ENCODE measurements at places on chromosomes 7 and 10.

GRCh38 chr10:133260895-133261725, 15.6 kb downstream of the ADAM8 start:
- DNase-seq = peak; percentile 50

DNA sequence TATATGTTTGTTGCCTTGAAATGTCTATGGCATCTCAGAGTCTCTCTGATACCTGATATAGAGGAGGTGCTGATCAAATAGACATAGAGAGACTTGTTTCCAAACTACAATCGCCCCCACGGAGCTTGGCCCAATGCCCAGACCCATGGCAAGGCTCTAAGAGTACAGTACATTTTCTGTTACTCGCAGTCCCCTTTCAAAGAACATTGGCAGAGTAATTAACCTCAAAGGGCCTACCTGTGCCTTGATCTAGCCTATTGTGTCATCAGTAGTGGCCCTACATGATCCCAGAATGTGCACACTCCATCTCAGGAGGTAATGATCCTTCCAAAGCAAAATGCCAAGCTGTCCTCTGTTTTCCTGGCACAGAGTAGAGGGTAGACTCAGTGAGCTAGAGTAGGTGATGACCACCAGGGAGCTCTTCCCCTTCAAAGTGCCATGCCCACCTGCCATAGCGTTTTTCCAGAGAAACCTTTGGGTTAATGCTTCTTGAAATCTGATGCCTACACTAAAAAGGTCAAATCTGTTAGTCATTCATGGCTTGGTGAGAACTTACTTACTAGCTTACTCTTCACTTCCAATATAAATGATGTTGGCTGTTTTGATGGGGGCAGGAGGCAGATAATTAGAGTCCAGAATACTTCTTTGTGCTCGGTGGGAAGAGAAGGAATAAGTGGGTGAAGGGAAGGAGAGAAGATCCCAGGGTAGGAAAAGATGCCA, 41.2 kb upstream of the ACSL5 start:
- DNase-seq = no peak

DNA sequence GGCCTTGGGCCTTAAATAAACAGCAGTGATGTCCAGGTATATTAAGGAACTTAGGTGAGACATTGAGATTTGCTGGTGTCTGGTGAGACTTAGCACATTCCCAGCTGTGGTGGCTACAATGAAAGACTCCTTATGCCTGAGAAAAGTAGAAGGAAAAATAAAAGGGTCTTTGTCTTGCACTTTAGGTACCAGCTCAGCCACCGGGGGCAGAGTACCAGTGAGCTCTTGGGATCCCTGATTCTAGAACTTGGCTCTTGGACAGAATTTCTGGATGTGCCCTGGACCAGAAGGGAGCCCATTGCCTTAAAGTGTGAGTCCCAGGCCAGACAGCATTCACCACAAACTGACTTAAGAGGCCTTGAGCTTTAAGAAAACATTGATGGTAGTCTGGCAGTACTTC, 1038.7 kb downstream of the SORCS3 start:
- no peak for DNase-seq

DNA sequence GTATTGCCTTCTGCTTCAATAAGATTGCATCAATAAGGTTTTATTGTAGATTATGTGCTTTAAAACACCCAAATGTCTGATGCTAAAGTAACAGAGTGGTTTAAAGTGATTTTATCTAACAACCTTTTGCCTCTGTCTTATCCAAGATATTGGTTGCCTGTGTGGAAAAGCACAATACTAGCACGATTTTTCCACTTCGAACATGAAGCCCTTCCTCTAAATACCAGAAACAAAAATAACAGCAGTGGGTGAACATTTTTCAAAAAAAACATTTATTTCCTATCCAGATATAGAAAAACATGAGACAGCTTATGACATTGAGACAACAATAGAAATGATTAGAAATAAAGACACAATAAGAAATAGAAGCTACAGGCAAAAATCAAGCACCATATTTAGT, 59.5 kb upstream of the MDFIC start:
- no peak for DNase-seq

DNA sequence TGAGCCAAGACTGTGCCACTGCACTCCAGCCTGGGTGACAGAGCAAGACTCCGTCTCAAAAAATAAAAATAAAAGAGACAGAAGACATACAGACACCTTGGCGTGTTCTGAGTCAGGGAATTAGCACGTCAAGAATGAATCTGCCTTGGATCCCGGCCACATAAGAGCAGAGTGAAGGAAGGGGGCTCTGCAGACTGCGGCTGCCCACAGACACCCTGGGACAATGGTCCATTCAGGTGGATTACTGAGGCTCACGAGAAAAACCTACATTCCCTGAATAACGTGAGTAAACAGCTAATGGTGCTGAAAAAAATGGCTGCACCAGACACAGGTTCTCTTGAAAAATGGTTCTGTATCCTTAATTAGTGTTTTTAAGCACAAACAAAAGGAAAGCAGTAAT, 100.1 kb upstream of the FGFR2 start:
- DNase-seq = no peak

DNA sequence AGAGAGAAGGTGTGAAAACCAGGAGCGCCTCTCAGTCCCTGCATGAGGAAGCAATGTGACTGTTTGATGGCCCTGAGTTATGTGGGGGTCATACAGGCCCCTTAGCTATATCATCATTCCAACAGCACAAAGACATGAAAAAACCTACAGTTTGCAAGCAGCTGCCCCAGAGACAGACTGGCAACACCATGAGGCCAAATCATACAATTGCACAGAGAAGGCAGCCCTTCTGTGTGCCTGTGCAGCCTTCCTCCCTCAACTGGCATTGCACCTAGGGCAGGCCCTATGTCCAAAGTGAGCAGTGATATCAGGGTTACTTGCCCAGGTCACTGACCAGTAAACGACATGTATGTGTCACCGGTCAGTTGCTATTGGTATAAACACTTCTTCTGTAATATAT, 41.6 kb downstream of the GPRIN2 start:
- no peak for DNase-seq

DNA sequence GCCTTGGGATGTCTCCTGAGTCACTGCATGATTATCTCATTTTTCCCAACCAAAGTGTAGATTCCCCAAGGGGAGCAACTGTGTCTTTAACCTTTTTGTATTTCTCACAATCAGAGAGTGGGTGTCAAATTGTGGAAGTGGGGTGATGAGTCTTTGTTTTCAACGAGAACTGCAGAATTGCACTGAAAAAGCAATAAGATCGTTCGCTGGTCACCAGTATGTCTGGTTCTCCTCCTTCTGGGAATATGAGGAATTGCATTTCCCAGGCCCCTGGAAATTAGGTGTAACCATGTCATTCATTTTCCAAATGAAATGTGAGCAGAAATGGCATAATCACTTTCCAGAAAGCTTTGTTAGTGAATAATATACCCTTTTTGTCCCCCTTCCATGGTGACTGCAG, 326.9 kb downstream of the GPAM start:
- DNase-seq = no peak

- DNase-seq = peak; percentile 26
Measured at GRCh38 chr7:155533827-155534690, 12.3 kb downstream of the CNPY1 start.

- DNase-seq = no peak
Measured at GRCh38 chr7:38632411-38632810, 1.2 kb upstream of the AMPH start.

GRCh38 chr7:41193738-41194282, 509.1 kb downstream of the INHBA start:
- DNase-seq = no peak

DNA sequence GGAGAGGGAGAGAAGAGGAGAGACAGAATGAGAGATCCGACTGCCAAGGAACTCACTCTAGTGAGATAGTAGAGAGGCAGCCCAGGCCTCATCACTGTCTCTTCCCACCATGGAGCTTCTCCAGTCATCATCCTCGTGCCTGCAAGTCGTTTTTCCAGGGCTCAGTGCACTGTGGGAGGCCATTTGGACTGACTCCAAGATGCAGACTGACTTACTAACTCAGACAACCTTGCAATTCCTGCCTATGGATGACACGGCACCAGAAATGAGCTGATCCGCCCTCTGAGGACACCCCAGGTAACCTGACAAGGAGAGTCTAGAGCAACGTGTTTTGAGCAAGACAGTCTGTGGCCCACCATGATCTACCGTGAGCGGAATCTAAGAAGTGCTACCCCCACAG, 154.9 kb downstream of the GLI3 start:
- DNase-seq = no peak

- no peak for DNase-seq
Measured at GRCh38 chr10:80194373-80195045, 10.8 kb downstream of the ANXA11 start.

- no peak for DNase-seq
Measured at GRCh38 chr10:78985973-78986818, 82.6 kb upstream of the ZMIZ1 start.

GRCh38 chr7:92528188-92528957, at the start of the genes PEX1 and RBM48:
PEX1 (minus strand) TSS chr7:92528520; CDS start chr7:92528435, 85 bp downstream.
RBM48 (plus strand) TSS chr7:92528795; CDS start chr7:92528814, 19 bp downstream.
- DNase-seq = peak; percentile 93

- DNase-seq = no peak
Measured at GRCh38 chr7:115749924-115750323, 280.6 kb downstream of the TFEC start.

GRCh38 chr7:124992851-124993562, 63.4 kb upstream of the POT1 start:
- no peak for DNase-seq

GRCh38 chr7:75650681-75651080, 88.1 kb downstream of the HIP1 start:
- DNase-seq = no peak

- no peak for DNase-seq
Measured at GRCh38 chr10:79353726-79354125, 6.5 kb downstream of the PPIF start.

- no peak for DNase-seq
Measured at GRCh38 chr10:86253091-86254072, 113.2 kb downstream of the GRID1 start.

GRCh38 chr10:8950978-8951377, 896.5 kb downstream of the GATA3 start:
- DNase-seq = no peak

DNA sequence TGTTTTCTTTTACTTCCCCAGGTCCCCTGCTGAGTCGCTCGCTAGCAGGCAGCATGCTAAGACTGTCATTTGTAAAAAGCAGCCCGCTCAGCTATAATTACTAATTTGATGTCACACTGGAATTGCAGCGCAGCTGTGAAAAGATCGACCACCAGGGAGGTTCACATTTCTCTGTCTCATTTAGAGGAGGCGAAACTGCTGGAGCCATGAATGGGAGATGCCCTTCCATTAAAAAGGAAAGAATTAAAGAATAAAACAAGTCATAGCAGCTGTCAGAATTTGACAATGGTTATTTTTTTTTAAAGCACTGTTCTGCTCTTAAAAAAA, 153.5 kb downstream of the PIP4K2A start:
- DNase-seq = no peak

DNA sequence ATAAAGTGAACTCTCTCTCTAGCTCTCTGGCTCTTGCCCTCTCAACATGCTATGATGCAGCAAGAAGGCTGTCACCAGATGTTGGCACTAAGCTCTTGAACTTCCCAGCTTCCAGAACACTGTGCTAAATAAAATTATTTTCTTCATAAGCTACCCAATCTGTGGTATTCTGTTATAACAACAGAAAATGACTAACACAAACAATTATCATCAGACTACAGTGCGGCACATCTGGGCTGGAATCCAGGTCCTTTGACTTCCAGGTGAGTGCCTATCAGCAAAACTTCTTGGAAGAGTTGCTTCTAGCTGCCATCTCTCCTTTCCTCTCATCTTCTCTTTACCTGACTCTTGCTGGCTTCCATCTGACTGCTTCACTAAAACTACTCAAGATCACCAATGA, 20.4 kb downstream of the HTR7 start:
- no peak for DNase-seq

DNA sequence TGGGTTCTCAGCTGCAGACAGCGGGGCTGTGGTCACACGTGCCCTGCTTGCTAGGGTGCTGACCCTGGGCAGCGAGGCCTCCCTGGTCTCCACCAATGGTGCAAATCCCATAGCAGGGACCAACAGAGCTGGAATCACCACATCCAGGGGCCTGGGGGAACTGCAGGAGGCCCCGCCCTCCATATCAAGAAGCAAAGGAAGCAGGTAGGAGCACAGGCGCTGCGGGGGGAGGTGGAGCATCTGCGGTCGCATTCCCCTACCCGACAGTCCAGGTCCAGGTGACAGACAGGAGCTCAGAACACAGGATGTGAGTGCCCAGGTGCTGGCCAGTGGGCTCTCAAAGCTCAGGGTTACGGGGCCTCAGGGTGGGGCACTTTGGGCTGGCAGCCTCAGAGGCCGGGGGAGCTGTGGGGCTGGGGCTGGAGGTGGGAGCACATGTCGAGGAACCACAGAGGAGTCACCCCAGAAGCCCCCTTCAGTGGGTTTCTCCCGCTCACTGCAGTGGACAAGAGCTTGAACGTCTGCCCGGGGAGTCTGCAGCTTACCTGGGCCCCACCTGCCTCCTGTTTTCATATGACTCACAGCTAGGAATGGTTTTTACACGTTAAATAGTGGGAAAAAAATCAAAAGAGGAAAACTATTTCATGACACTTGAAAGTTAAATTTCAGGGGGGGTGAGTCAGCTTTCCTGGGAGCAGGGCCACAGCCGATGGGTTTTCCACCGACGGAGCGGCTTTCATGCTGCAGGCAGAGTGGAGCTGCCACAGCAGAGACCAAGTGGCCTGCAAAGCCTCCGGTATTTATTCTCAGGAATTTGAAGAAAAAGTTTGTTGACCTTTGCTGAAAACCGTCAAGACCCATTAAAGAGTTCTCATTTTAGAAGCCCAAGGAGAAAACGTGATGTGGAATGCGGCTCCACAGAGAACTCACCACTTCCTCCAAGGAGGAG, 148.7 kb upstream of the PPP2R2D start:
- no peak for DNase-seq

DNA sequence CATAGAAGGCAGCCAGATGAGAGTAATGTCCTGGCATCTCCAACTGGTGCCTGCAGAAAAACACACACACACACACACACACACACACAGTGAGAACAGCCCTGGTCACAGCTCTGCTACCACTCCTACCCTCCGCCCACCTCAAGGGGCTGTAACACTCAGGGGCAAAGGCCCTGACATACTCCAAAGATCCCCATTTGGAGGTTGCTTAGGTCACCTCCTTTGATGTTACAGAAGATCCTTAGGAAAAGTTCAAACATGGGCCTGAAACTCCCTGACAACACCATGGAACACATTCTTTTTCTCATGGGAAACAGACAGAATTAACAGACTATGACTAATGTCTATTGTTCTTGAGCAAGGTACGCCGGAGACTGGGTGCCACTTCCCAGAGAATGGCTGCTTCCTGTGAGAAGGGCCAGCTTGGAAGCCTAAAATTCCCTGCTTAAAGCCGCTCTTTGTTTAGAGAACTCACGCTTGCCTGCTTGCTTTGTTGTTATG, 27.7 kb downstream of the DENND11 start:
- no peak for DNase-seq

- DNase-seq = no peak
Measured at GRCh38 chr10:83945982-83946718, 193.2 kb upstream of the GHITM start.

Measured in activated T-cell treated with anti-CD3 and anti-CD28 coated beads for 24 hours (primary cell).